Stimulated activated CD4-positive, alpha-beta T cell treated with anti-CD3 and anti-CD28 coated beads, Interleukin-12 subunit alpha, Interleukin-12 subunit beta, amount 100 ng/mL, for 24 hours (primary cell): ENCODE measurements at places on chromosomes 3 and 15.

GRCh38 chr3:65560133-65560532, 478.6 kb downstream of the MAGI1 start:
- no peak for DNase-seq

GRCh38 chr3:128326051-128326823, 140.5 kb downstream of the DNAJB8 start:
- no peak for DNase-seq

DNA sequence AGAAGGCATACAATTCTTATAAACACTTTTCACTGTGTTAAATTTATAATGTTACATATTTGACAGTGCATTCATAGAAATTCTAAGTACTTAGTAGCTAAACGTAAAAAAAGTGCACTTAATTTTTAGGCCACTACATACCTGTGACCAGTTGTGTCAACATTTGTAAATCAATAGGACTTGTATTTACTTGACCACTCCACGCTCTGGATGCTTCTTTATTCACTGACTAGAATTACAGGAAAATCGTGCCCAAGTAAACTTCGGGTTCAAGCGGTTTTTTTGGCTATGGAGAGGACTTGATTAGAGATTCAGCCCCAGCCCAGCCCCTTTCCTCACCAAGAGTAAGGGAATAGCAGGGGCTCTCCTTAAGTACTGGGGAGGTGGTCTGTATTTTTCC, 21.8 kb downstream of the WDR53 start:
- DNase-seq, result no peak

DNA sequence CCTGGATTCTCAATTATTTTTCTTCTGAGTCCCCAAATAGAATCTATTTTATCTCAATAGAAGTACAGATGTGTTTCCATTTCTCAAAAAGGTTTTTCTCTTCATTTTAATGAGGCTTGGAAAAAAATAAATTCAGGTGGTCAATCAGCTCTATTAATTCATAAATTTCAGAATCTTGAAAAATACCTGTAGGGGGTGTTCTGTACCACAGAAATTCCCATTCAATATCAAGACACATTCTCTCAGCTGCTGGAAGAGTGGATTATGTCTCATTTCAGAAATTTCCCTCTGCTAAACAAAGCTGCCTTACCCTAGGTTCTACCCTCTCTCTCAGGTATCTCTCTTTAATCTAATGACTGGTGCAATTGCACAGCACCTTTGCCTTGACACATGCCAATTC, 1121.2 kb downstream of the SI start:
- no peak for DNase-seq

GRCh38 chr3:12869035-12869621, 27.8 kb upstream of the RPL32 start:
- DNase-seq, result no peak

DNA sequence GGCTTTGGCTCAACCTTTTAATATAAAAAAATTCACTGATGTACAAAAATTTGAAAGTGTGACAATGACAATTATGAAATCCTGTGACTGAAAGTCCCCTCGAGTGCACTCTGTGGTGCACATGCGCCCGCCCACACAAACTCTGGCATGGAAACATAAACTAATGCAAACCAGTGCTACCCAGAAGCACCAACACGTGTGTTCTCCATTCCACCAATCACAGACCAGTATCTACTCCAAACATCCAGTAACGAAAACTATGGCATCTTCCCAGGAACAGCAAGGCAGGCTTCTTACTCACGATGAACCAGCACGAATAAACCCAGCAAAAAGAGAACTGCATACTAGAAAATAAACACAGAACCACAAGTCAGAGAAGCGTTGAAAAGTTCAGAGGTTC, 11.7 kb upstream of the NMB start:
- peak; percentile 43 for DNase-seq

- DNase-seq, result no peak
Measured at GRCh38 chr3:35685153-35685552, 45.8 kb downstream of the ARPP21 start.

- no peak for DNase-seq
Measured at GRCh38 chr3:64563751-64564150, 124.0 kb downstream of the ADAMTS9 start.

DNA sequence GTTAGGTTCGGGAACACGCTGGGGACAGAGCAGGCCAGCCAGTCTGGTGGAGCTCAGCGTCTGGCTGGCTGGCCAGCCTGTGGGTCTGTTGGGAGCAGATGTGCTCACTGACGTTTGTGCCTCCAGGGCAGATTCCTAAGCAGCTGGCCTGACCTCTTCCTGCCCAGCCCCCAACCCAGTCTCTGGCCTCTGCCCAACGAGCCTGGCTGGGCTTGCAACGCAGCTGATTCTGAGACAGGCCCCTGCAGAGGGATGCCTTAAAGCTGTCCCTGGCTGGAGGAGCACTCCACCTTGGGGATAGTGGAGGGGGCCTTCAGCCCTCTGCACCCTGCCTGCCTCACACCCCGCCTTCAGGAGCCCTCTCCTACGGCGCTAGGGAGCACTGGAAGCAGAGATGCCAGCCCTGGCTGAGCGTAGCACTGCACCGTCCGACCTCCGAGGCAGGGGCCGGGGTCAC, 46.0 kb downstream of the KLF13 start:
- DNase-seq, result no peak

DNA sequence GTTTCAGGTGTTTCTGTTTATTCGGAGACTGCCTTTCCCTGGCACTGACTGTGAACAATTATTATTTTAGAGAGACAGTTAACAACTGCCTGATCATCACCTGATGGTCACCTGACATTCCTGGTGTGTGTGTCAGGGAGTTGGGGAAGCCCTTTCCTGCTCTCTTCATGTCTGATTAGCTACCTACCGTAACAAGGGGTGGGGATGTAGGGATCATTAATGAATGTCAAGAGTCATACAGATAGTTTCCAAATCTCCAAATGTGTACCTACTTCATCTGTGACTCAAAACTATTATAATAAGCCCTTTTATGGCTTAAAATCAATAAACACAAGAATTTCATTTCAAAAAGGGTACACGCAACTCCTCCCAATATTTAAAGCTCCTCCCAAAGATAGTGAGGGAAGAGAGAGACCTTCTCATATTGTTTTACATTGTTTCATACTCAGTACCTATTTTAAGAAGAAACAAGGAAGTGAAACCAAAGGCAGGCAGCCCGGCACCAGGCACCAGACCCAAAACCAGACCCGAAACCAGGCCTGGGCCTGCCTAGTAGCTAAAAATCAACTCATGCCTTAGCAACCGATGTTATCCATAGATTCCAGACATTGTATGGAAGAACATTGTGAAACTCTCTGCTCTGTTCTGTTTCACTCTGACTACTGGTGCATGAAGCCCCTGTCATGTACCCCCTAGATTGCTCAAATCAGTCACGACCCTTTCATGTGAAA, 844.9 kb upstream of the ALCAM start:
- no peak for DNase-seq

- no peak for DNase-seq
Measured at GRCh38 chr3:156763931-156764720, 62.0 kb upstream of the LEKR1 start.

DNA sequence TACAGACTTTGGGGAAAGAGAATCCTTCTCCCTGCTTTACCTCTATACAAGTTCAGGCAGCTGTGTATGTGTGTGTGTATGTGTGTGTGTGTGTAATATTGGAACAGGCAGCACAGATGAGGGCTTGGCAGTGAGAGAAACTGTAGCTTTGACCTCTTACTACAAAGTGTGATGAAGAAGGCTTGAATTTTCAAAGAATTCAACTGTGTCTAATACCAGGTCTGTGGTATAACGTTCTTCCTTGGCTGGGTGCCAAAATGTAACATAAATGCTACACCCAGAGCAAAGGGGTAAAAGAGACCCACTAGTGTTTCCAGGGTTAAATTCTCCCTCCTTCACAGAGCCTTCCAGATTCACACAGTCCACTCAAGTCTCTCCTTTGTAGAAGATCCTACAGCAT, 51.1 kb downstream of the CHST2 start:
- no peak for DNase-seq

- no peak for DNase-seq
Measured at GRCh38 chr3:186786922-186787321, 3.5 kb downstream of the EIF4A2 start.

GRCh38 chr3:3893590-3893989, 94.4 kb downstream of the LRRN1 start:
- no peak for DNase-seq

GRCh38 chr3:45816544-45816943, 20.2 kb upstream of the SLC6A20 start:
- DNase-seq, result no peak

- DNase-seq, result no peak
Measured at GRCh38 chr3:61682671-61683548, 121.5 kb downstream of the PTPRG start.

- DNase-seq, result no peak
Measured at GRCh38 chr15:101637038-101637437, 15.1 kb downstream of the TM2D3 start.

- no peak for DNase-seq
Measured at GRCh38 chr15:60859996-60860494, 369.1 kb downstream of the RORA start.

DNA sequence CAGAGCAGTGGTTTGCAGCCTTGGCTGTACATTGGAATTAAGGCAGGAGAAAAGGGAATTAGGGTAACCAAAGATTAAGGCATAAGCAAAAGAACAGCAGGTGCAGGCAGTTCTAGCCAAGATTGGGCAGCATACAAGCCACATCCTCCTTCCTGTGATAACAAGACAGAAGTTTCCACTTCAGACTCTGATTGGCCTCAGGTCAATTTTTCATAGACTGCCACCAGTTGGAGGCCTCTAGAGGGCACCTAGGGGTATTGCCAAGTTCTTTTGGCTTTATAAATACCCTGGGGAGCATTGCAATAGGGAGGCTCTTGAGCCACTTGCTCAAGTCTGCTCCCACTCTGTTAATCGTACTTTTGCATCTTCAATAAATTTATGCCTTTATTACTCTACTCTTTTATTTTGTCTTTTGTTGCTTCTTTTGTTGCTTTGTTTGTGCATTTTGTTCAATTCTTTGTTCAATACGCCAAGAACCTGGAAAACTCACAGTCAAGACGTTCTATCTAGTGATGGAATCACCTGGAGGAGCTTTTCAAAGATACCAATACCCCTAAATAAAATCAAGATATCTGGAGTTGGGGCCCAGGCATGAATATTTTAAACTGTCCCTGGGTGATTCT, 32.2 kb upstream of the FMN1 start:
- DNase-seq, result peak; percentile 45
